Activated naive CD4-positive, alpha-beta T cell treated with anti-CD3 and anti-CD28 coated beads, Interleukin-2, amount 50 U/mL, for 72 hours (primary cell): ENCODE measurements at places on chromosomes 5 and 9.
A peak's percentile ranks its signal among the peaks of the same experiment; 100 is the strongest.

DNA sequence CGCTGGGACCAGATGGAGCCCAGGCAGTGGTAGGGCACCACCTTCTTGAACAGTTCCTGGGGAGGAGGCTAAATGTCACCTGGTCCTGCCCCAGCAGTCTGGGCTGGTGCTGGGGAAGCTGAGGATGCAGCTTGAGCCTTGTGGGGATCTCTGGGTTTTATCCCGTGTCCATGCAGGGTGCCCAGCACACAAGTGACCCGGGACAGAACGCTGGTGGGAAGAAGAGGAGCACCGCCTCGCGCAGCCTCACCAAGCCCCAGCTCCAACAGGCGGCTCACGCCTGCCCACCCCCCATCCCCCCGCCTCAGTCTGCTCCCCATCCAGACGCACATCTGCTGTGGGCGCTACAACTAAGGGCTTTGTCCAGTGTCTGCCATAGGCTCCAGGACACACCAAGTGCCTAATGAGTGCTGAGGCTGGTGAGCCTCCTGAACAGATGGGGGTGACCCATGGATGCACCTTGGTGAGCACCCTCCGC, 13.8 kb downstream of the RALGDS start:
- no peak for DNase-seq

- DNase-seq = no peak
Observed at GRCh38 chr5:33092719-33093118, 348.0 kb upstream of the TARS1 start.

GRCh38 chr5:138077064-138077696, 6.7 kb upstream of the WNT8A start:
- no peak for DNase-seq

DNA sequence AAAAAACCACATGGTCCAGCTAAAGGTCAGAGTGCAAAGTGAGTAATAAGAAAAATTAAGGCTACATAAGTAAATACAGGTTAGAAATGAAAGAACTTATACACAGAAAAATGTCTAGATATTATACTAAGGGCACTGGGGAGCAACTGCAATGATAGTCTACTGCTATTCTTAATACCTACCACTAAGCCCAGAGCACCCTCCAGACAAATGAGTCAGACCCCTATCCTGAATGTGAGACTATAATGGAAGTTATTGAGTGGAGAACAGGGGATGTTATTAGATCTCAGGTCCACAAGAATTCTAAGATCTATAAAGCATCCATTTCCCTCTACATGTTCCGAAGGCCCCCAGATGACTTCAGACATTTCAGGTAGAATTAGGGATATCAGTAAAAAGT, 438.3 kb downstream of the PRELID2 start:
- DNase-seq = no peak

- no peak for DNase-seq
Observed at GRCh38 chr5:37859805-37860204, 20.0 kb upstream of the GDNF start.

- no peak for DNase-seq
Observed at GRCh38 chr9:33040792-33041431, 15.8 kb downstream of the DNAJA1 start.

- no peak for DNase-seq
Observed at GRCh38 chr9:94773655-94774054, 47.2 kb downstream of the AOPEP start.

DNA sequence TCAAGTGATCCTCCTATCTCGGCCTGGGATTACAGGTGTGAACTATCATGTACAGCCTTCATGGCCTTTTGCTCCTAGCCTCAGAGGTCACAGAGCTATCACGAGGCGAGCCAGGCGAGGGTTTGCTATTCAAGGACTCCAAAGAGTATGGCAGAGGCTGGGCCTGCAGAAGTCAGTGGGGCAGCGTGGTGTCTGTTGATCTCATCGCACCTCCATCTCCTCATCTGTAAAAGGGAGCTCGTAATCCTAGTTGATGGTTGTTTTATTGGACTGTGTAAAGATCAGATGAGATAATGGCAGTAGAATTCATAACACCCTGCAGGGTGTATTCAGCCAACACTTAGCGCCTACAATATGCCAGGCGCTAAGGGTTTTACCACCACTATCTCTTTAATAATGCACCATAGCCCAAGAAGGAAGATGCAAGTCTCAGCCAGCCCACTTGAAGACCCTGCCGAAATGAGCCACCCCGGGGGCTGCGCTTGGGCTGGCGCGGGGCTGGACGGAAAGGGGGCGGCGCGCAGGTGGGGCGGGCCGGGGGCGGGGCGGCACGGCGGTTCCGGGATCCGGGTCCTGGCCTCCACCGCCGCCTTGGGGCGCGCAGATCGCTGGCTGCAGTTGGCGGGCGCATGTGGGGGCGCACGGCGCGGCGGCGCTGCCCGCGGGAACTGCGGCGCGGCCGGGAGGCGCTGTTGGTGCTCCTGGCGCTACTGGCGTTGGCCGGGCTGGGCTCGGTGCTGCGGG, at the start of gene GALNT12:
GALNT12 (plus strand) TSS at position 601 of the 744 bp plus-strand sequence; CDS start at position 630, 29 bp downstream.
- DNase-seq = no peak

DNA sequence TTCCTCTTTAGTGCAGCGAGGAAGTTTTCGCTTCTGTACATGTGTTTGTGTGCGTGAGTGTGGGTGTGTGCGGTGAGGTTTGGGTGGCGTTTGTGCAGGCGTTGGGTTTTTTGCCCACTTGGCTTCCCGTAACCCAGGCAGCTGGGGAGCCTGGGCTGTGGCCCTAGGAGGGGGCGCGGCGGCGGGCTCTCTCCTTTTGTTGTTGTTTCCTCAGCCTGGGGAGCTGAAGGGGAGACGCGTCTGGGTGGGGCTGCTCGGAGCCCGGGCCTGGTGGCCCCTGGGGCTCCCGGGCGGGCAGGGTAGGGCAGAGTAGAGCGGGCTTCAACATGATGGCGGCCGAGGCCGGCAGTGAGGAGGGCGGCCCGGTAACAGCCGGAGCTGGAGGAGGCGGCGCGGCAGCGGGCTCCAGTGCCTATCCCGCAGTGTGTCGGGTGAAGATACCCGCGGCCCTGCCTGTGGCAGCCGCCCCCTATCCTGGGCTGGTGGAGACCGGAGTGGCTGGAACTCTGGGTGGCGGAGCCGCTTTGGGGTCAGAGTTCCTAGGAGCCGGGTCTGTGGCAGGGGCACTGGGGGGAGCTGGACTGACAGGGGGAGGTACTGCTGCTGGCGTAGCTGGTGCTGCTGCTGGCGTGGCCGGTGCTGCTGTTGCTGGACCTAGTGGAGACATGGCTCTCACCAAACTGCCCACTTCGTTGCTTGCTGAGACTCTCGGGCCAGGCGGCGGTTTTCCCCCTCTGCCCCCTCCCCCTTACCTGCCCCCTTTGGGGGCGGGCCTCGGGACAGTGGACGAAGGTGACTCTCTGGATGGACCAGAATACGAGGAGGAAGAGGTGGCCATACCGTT, 665 bp downstream of the RASA1 start:
- peak; percentile 69 for DNase-seq

DNA sequence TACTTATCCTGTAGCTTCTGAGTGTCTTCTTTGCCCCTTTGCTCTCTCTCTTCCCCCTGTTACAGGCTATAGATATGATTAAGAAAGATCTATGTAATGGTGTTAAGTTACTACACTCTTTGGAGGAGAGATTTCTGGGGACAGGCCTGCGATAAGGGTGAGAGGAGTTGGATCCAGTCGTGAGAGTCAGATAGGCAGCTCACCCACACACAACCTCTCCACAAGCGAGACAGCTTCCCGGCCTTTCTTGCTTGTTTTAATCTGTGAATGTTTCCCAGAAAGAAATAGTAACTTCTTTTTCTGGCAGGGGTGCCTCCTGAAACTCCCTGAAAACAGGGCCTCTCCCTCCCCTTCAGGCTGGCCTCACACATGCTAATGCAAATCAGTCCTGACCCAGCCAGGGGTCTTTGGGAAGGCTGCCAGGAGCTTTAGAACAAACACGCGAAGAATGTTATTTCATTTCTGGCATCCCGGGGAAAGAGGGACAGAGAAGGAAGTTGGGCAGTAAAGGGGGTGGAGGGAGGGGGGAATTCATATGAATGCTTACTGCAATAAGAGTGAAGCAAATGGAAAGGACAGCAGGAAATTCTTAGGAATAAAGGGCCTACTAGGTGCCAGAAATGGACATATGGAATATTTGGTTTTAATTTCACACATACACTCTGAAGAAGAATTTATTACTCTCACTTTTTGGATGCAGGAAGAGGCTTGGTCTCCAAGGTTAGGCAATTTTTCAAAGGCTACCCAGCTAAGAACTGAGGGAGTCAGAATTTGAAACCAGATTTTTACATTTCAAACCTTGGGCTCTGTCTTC, 215.8 kb upstream of the TRIM32 start:
- no peak for DNase-seq

DNA sequence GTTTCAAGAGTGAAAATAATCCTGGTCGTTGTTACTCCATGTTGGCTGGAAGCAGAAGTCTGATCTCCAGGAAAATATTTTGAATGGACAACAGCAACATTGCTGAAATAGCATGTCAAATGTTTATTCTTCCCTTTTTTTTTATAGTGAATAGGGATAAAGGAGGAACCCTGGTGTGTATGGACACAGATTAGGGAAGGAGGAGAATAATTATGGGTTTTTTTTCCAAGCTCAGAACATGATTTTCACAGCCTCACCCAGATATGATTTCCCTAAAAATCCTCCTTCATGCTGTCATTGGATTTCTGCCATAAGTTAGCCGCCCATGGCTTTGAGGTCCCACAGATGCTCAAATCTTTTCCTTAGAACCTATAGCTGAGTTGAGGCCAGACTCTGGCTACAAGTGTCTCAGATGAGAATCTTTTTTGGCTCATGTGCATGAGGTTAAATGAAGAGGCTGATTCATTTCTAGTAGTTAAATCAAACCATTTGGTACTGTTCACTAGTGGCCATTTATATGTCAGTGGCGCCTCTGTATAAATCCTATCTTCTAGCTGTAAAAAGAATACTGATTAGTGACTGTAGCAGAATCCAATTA, 65.5 kb upstream of the LIFR start:
- no peak for DNase-seq

- DNase-seq = no peak
Observed at GRCh38 chr9:4495537-4495936, 5.3 kb downstream of the SLC1A1 start.

- DNase-seq = no peak
Observed at GRCh38 chr5:75052192-75053053, at the start of gene GCNT4. TSS of gene GCNT4 (minus strand) at chr5:75052558. CDS start at chr5:75030037, 22,521 bp downstream.

DNA sequence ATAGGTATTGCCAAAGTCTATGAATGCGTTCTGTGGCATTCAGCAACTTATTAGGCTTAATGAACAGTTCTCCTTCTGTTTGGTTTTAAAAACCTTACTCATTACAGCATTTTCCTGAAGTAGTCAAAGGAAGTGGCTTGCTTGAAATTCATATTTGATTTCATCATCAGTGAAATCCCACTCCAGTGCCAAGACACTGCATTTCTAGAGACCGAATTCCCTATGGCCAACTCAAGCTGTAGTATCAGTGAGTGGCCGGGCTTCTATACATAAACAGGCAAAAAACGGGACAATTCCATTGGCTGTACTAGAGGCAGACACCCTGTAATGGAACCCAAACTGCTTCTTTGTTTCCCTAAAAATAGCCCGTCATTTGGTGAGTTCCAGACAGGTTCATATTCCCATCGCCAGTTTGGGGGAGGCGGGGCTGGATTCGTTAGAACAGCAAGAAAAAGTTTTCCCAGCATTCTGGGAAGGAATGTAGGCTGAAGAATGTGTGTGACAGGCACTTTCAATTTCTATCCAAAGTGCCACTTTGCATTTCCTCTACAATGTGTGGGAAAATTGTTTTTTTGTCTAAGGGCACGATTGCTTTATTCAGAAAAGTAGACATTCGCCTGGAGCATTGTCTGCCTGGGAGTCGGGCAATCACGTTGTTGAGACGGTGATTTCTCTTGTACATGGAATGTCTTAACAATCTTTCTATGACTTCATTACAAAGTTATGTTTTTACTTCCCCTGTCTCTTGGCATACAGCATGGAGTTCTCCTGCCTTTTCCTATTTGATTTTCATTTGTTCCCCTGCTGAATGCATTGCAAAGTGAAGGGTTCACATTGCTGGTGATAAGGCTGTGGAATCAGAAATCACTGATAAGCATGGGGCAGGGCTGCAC, 141.8 kb upstream of the MAST4 start:
- DNase-seq = no peak

- DNase-seq = peak; percentile 68
Observed at GRCh38 chr5:1594357-1595106, 70.8 kb upstream of the LPCAT1 start.

- DNase-seq = no peak
Observed at GRCh38 chr5:2591777-2592453, 159.6 kb downstream of the IRX2 start.

DNA sequence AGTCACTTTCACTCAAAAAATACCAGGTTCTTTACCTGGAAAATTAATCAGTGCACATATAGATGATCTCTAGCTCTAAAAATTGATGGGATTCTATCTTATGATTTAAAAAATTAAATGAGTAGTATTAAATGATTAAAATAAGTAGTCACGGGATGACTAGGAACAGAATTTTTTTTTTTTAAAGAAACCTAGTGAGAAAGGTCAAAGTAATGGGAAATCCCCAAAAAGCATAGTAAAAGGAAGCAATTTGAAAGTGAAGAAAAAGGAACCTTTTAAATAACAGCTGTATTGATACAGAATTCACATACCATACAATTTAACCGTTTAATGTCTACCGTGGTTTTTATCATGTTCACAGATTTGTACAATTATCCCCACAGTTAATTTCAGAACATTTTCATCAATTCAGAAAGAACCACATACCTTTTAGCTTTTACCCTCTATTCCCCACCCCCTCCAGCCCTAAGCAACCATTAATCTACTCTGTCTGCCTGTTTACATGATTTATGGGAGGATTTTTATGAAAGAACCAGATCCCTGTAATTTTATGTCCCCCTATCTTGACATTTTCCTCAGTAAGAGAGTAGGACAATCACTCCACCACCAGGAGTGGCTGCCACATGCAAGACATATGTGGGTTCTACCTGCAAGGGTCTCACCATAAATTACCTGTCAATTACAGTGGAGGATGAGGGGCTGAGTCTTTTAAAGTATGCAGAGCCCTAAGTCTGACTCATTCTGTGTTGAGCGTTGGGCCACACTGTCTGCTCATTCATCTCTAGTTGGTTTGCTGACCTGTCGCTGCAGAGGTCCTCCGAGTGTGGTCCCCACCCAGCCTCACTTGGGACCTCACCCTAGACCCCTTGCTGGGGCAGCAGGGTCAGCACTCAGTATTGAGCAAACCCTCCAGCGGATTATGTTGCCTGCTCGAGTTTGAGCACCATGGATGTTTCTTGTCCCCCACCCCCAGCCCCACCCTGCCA, 16.0 kb downstream of the ANKRD33B start:
- no peak for DNase-seq

- no peak for DNase-seq
Observed at GRCh38 chr5:172854451-172854871, 20.4 kb downstream of the ERGIC1 start.

GRCh38 chr9:137719194-137719593, 100.4 kb downstream of the EHMT1 start:
- DNase-seq = no peak

GRCh38 chr9:130479587-130479986, 34.8 kb downstream of the ASS1 start:
- no peak for DNase-seq

- DNase-seq = no peak
Observed at GRCh38 chr9:125523681-125524080, 183.3 kb downstream of the MAPKAP1 start.

GRCh38 chr9:13410566-13411031, 131.1 kb upstream of the MPDZ start:
- no peak for DNase-seq

- DNase-seq = no peak
Observed at GRCh38 chr9:105503881-105504280, 54.0 kb upstream of the FKTN start.
